ENCODE measurements at places on chromosomes 1 and 21. TPM values are rescaled to one million over a fixed set of nuclear protein-coding genes. Genes with fewer than 3 reads are reported as not detected.

DNA sequence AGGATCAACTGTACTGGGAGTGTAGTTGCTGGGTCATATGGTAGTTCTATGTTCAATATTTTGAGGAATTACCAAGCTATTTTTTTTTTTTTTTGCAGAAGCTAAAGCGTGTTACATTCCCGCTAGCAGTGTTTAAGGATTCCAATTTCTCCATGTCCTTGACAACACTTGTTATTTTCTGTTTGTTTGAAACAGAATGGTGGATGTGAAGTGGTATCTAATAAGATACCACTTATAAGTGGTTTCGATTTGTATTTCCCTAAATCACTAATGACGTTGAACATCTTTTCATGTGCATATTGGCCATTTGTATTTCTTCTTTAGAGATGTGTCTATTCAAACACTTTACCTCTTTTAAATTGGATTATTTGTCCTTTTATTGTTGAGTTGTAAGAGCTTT lies 112.2 kb downstream of the DISP1 start:
- no peak for DNase-seq

GRCh38 chr1:195898924-195899323 lies 709.3 kb downstream of the KCNT2 start:
- no peak for DNase-seq

DNA sequence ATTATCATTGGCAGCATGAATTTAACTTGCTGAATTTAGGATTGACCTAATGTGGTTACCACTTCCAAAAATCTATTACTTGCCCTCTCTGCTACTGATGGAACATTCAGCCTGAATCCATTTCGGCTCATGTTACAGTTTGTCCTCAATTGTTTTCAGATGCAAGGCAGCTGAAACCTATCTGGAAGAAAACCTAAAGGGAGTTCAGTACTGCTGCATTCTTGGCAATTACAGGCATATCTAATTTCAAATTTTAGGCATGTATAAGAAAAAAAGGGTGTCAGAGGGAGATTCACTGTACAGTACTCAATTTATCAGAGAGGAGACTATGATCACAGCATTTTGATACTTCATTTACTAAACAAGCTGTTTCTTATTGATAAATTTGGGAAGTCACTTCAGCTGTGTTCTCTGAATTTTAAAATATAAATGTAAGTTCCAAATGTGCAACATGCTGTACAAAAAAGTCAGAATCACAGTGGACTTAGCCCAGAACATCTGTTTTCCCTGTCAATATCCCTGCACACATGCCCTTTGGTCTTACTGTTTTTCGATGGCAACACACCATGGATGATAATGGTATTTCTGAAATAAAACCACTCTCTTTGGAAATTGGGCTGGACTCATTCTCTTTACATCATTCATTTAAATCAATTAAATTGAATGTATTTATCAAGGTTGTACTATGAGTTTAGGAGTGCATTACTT lies 651.6 kb upstream of the ADGRL4 start:
- DNase-seq: no peak

GRCh38 chr1:209328196-209328595 lies 255.3 kb upstream of the CAMK1G start:
- DNase-seq: no peak

Gene CCDC30
- polyA plus RNA-seq: 1.1 TPM

Measured in spleen (tissue), 13 donors.